ENCODE measurements at places on chromosomes 13 and 19.

DNA sequence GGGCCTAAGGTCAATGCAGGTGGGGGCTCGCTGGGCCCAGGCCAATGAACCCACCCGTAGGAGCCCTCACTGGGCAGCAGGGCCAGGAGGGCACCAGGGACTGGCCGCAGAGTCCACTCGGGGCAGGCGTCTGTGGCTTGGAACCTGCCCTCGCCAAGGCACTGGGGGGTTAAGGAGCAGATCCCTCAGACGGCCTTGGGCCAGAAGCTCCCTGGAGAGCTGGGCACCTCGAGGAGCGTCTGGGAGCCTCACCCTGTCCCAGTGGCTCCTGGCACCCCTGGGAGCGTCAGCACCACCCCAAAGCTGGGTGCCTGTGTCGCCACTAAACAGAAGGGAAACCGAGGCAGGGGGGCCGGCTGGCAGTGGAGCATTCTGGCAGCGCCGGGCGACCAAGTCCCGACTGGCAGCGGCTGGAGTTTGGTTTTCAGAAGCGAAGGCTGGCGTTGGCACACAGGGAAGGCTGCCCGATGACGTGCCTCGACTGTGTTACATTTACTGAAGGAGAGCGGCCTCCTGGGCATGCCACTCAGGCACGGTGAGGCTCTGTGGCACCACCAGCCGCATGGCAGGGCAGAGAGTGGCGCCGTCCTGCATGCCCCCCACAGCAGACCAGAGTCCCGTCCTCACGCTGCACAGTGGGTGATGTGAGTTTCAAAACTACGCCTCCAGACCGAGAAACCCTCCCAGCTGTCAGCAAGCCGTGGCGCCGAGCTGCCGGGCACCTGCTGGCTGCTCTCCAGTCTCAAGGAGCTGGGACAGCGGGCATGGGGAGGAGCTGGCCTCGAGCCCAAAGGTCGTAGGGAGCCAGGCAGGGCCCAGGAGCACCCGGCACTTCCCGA, 9.2 kb upstream of the MEX3D start:
- DNase-seq = no peak

GRCh38 chr19:18520848-18521691, 800 bp downstream of the ELL start:
- DNase-seq = peak; percentile 44

- no peak for DNase-seq
Observed at GRCh38 chr13:28432816-28433560, 61.9 kb downstream of the FLT1 start.

GRCh38 chr19:5621945-5622464, 571 bp downstream of the SAFB2 start:
- DNase-seq = peak; percentile 58

- DNase-seq = no peak
Observed at GRCh38 chr19:38079926-38080380, 144.1 kb downstream of the DPF1 start.

DNA sequence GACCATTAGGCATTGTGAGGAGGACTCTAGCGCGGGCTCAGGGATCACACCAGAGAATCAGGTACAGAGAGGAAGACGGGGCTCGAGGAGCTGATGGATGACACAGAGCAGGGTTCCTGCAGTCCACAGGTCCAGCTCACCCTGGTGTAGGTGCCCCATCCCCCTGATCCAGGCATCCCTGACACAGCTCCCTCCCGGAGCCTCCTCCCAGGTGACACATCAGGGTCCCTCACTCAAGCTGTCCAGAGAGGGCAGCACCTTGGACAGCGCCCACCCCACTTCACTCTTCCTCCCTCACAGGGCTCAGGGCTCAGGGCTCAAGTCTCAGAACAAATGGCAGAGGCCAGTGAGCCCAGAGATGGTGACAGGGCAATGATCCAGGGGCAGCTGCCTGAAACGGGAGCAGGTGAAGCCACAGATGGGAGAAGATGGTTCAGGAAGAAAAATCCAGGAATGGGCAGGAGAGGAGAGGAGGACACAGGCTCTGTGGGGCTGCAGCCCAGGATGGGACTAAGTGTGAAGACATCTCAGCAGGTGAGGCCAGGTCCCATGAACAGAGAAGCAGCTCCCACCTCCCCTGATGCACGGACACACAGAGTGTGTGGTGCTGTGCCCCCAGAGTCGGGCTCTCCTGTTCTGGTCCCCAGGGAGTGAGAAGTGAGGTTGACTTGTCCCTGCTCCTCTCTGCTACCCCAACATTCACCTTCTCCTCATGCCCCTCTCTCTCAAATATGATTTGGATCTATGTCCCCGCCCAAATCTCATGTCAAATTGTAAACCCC, 2.8 kb upstream of the CEACAM5 start:
- peak; percentile 59 for DNase-seq

DNA sequence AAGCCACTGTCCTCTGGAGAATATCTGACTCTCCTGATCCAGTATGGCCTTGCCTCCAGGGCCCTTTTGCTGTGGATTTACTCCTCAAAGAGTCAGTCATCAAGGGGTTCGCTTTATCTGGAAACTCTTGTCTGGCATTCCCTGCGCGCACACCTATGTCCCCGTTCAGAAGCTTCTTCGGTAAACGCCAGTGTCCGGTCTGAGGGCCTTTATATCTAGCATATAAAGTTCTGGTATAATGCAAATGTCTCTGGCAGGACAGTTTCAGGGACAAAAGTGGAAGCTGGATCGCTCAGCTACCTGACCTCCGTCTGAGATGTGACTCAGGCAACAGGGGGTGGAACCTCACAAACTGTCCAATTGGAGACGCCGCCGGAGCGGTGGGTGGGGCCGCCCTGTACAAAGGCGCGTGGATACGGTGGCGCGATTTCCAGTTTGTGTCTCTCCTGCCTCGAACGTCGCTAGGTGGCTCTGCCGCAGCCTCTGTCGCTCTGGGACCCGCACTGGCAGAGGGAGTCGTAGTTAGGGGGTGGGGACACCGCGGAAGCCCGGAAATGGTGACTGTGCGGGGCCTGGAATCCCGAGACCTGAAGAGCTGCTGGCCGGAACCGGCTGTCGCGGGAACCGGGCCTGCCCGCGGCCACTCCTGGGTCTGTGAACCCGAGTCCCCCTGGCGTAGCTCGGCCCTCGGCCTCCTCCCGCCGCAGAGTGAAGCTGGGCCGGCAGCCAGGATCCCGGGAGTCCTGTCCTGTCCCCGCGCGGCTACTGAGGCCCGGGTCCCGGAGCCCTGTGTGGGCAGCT, 10.6 kb upstream of the ZNF709 start:
- DNase-seq = peak; percentile 94

DNA sequence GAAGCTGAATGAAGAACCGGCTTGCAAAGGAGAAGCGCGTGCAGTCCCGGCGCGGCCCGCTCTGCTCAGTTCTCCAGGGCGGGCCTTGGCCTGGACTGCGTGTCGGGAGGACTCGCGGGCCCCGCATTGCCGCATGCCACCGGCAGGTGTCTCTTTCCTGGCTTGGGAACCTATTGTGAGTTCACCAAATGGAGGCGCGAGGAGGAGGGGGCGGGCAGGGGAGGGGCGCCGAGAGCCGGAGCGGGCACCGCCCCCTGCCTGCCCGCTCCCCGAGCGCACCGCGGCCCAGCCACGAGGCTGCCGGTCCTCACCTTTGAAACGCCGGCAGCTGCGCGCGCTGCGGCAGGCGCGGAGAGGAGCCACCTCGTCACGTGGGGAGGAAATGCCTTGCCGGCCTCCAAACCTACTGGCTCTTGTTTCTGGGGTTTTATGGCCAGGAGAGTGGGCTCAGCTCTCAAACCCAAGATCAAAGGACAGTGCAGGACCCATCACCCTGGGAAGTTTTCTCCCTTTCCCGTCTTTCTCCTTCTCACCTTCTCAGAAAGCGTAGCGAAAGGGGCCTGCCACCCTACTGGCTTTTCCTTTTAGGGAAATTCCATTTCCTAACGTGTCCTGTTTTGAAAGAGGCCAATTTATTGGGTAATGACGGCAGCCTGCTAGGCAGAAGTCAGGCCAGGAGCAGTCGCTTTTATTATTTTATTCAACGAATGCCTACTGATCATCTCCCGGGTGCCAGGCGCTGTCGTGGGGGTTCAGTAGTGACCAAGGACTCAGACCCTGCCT, 13.8 kb upstream of the UBE2L5 start:
- DNase-seq = peak; percentile 95

- no peak for DNase-seq
Observed at GRCh38 chr19:16931306-16931705, 42.5 kb downstream of the F2RL3 start.

All from activated T-cell treated with anti-CD3 and anti-CD28 coated beads, Interleukin-2, amount 50 U/mL, for 24 hours (primary cell).